ENCODE measurements at places on chromosomes 3 and 15.

GRCh38 chr3:43852066-43852465 lies 161.3 kb downstream of the ABHD5 start:
- DNase-seq = no peak

DNA sequence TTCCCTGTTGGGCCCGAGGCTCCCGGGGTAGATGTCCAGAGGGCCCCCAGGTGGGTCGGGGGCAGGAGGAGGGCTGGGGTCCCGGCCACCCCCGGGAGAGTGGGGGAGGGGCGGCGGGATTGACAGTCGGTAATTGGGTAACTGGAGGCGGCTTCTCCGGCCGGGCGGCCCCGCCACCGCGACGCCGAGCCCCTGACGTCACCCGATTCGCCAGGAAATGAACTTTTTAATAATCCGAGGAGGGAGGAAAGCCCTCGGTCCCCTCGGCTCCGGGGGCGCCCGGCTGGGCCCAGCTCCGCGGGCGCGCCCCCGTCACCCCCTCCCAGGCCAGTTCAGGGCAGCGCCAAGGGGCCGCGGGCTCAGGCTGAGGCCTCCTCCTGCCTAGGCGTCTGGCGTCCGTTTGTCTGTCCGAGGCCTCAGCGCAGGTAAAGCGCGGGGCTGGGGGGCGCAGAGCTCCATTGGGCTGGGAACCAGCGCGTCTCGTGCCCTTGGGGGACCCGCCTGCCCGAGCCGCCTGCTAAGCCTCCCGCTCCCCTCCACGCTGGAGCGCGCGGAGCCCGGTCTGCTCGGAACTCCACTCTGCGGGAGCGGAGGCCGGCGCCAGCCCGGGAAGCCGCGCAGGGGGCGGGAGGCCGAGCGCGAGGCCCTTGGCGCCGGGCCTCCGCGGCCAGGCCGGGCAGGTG lies 3.9 kb downstream of the GATA2 start:
- no peak for DNase-seq

- no peak for DNase-seq
These were observed 491 bp upstream of the SENP7 start for GRCh38 chr3:101513419-101513986.

GRCh38 chr15:84826369-84826823 lies 9.2 kb downstream of the ALPK3 start:
- no peak for DNase-seq

GRCh38 chr3:191340966-191341365 lies 10.6 kb upstream of the UTS2B start:
- DNase-seq = no peak

DNA sequence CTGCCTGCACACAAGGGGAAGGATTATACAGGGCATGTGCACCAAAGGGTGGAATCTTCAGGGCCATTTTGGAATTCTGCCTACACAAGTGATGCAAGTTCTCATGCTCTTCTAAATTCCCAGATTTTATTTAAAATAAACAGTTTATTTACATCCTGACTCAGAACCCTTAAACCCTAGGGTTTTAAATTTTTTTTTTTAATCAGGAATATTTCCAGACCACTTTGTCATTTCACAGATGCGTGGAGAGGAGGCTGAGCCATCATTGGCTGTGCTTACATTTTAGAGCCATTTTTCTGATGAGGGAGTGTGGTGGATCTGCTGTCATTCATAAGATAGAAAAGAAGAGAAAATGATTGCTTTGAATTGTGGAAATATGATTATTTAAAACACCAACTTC lies 65.2 kb upstream of the MNS1 start:
- no peak for DNase-seq

DNA sequence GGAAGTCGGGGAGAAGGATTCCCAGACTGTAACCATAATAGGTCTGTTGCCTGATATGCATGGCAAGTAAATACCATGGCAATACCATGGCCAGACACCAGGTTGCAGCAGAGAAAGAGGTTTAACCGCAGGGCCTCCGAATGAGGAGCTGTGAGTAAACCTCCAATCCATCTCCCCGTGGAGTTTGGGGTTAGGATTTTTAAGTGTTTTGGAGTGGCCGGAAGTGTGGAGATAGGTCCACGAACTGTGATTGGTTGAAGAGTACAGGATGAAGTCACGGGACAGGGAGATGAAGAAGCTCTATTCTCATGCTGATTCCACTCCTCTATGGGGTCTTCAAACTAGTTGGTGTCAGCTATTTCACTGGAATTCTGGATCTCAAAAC lies 127.9 kb downstream of the ST8SIA2 start:
- peak; percentile 8 for DNase-seq

DNA sequence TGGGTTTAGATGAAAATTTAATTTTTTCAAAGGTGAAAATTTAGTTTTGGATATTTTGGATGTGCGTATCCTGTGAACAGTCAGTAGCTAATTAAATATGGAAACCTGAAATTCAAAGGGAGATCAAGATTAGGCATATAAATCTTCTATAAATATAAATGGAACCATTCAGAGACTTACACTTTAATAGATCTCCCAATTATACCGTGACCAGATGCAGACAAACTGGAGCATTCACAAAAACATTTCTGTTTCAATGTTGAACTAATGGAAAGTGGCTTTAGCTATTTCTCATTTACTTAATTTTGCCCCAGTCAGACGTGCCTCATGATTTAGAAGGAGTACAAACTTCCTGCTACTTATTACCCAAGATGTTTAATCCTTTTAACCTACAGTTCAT lies 29.1 kb upstream of the POU1F1 start:
- DNase-seq = no peak

GRCh38 chr3:123396171-123397049 lies 52.5 kb downstream of the ADCY5 start:
- no peak for DNase-seq

DNA sequence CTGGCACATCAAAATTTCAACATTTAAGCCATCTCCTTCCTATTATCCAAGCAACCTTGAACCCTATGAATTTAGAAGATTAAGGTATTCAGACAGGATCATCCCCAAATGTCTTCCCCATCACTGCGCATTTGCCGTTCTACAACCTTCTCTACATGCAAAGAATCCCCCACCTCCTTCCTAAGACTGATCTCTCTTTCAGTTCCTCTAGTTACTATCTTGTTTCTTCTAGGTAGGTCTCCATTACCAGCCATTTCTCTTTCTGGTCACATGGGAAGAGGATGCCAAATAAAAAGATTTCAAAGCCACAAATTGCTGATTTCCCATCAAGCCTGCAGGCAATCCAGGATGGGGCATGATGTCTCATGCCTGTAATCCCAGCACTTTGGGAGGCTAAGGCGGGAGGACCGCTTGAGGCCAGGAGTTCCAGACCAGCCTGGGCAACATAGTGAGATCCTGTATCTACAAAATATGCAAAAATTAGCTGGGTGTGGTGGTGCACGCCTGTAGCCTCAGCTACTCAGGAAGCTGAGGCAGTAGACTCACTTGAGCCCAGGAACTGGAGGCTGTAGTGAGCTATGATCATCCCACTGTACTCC lies 29.7 kb upstream of the MTMR10 start:
- no peak for DNase-seq

GRCh38 chr15:92880796-92881195 lies 19.3 kb upstream of the CHD2 start:
- DNase-seq = no peak

- no peak for DNase-seq
These were observed 90.6 kb upstream of the UBE2E2 start for GRCh38 chr3:23112491-23112890.

GRCh38 chr3:143855183-143855582 lies 6.9 kb upstream of the SLC9A9 start:
- no peak for DNase-seq

- no peak for DNase-seq
These were observed 1.2 kb upstream of the ZBTB20 start for GRCh38 chr3:115148142-115148790.

DNA sequence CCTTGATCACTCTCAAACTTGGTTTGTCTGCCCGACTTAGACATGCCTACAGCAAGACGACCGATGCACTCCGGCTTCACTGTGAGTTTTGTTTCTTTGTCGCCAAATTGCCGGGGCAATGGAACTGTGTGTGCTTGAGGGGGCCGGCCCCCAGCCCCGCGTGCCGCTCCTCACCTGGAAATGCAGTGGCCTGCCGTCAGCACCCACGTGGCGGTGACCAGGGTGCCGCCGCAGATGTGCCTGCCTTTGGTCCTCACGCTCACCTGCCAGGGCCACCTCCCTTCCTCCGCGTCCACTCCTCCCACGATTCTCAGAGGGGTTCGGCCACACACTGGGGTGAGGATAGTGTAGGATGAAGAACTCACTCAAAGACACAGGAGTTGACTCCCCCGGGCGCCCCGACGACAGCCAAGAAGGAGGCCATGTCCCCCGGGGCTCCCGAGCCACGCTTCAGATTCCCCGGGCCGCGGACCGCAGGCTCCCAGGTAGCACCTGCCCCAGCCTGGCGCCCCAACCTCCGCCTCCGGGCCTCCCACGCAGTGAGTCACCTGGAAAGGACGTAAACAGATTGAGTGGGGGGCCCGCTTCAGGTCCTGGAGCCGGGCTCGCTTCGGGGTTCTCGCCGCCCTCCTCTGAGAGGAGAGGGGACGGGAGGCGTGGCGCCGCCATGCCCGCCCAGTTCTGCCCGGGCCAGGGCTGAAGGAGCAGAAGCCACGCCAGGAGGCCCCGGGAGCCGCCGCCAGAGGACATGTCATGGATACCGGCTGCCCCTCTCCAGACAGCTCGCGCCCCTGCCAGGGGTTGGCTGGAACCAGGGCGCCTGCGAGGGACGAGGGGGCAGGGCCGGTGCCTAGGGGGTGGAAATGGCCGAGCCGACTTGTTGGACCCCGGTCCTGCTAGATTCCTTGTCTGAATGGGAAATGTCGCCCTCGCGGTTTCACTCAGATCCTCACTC lies 29.6 kb downstream of the MYL3 start:
- no peak for DNase-seq

DNA sequence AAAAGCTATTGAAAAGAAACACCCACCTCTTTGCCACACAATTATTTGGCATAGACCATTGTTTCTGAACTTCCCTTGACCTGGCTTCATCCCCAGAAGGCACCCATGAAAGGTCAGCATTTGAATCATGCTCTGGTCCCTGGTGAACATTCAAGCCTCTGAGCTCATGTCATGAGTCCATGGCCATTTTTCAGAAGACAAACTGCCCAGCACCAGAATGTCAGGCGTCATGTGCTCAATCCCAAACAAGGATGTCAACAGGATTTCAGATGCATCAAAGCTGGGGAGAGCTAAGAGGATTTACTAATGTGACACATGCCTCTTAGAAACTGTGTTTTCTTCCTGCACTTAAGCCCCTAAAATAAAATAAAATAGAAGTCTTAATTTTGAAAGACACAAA lies 41.3 kb downstream of the TMED3 start:
- no peak for DNase-seq

DNA sequence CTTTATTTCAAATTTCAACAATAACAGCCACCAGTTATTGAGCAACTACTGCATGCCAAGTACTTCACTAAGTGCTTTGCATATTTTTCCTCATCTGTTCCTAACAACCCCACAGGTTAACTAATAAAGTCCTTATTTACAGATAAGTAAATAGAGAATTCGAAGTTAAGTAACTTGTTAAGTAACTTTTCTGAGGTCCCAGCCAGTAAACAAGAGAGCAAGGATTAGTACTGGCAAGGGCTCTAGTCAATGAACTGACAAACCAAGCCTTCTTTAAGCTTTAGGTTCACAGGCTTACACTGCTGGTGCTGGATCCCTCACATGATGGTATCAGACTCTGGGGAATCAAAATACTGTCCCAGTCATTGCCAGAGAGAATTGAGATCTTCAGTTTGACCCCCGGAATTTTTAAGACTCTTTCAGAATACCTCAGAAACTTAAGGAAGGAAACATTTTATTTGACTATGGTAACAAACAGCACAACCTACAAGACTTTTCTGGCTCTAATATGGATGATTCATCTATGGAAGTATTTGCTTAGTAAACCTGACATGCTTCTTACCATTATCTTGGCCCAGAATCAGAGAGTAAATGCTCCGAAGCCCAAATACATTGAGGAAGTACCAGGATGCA lies 16.5 kb downstream of the EMC3 start:
- DNase-seq = no peak

GRCh38 chr3:126406389-126407296 lies 11.9 kb downstream of the CFAP100 start:
- DNase-seq = no peak

DNA sequence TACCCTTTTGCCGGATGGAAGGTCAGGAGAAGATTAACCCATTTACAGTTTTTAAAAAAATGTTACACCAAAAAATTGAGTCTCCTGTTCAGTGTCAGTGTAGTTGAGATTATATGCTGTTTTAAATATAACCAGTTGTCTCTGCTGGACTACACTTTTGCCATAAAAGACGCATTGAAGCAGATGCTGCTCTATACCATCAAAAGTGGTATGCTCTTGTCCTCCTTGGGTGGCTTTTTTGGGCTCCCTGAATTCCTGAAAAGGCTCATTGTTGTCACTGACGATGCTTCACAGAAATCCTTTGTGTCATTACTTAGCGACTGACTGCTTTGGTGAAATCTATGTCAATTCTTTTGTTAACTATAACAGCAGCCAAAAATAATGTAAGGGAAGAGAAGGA lies 133.9 kb upstream of the SKOR1 start:
- DNase-seq = no peak

DNA sequence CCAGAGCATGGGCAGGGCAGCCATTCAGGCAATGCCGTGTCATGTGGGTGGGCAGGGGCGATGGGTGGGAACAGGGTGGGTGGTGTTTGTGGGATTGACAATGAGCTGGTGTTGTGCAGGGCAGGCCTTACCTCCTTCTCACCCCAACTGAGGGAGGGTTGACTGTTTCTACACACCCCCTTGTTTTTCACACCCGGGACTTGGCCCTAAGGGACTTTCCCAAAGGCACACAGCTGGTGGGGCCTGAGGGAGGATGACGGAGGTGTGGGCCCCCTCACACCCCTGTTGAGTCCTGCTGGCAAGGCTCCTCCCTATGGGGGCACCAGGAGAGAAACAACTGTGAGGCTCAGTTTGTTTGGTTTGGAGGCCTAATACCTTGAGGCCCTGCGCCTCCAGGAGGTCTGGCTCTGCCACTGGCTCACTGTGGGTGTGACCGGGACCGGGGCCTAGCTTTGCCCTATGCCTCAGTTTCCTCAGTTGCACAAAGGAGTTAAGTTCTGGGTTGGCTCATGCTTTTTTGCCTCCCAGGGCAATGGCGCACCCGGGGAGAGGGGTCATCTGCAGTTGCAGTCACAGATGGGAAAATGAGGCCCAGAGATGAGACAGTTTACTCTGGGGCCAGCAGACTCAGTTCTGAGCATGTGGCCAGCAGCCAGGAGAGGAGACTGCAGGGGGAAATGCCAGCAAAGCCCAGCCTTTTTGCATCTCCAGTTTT lies 5.1 kb upstream of the DNAH1 start:
- peak; percentile 10 for DNase-seq

DNA sequence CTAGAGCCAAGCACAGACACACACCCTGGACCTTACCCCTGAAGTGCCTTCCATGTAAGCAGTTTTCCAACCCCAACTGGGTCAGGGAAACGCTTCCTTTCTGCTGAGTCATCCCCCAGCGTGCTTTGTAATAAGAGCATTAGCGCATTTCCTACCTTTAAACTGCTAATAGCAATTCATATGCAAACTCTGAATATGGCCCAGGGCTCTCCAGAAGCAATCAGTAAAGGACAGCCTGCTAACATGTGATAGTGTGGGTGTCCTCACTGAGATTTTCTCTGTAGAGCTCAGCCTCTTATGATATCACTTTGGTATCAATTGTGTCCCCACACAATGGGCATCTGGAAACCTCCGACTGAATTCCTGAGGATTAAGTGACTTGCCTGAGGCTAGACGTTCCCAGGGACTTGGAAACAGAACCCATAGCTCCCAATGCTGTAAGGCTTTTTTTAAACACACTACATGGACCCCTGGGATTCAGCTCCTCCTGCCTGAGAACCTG lies 5.6 kb downstream of the GABRB3 start:
- DNase-seq = no peak
